RPMI7951 (cell line): ENCODE measurements at places on chromosomes 1 and 21. TPM values are rescaled to one million over a fixed set of nuclear protein-coding genes. Genes with fewer than 3 reads are reported as not detected.

Gene AUNIP
- total RNA-seq = 8.7 and 10.0 TPM in 2 replicates

DNA sequence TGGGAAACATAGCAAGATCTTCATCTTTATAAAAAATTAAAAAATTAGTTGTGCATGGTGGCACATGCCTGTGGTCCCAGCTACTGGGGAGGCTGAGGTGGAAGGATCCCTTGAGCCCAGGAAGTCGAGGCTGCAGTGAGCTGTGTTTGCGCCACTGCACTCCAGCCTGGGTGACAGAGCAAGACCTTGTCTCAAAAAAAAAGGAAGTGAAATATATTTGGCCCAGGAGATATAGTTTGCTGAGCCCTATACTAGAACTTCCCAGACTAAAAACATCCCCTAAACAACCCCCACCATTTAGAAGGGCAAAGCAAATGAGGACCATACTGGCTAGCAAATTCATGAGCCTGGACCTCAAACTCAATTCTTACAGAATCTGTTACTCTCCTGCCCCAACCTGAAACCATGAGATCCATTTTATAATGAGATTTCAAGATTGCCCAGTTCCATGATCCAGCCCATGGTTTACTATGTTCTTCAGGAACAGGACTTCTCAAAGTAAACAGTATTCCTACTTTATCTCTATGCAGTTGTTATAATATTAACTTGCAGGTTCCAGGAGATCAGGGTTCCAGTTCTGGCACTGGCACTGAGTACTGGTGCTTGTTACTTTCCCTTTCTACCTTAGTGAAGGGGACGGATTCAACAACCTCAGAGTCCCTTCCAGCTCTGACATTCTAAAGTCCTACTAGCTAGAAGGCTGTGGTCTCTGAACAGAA lies 48.9 kb upstream of the TADA1 start:
- no peak for DNase-seq

DNA sequence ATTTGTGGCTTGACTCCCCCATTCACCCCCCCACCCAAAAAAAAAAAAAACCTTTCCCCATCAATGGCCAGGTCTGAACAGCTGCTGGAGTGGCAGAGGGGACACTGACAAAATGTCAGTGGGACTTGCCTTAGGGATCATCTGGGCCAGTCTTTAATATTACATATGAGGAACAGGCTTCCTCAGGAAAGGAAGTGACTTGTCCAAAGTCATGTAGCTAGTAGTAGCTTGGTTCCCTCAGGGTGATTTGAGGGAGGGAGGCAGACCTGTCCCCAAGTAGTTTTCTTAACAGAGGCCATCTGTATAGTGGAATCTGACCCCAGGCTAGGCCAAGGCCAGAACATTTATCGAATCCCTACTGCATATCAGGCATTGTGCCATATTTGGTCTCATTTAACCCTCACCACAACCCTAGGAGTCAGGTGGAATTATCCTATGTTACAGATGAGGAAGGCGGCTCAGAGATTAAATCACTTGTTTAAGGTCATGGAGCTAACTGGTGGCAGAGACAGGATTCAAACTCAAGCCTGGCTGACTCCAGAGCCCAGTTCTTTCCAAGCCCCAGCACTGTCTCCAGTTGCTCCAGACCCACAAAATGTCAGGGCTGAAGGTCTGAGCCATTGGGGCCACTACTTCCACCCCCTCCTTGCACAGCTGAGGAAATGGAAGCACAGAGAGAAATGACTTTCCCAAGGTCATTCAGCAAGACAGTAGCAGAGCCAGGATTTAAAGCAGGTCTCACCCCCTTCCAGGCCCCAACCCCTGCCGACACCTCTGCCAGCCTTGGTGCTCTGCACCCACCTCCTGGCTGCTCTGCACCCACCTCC lies 10.4 kb downstream of the ZBTB7B start:
- no peak for DNase-seq

DNA sequence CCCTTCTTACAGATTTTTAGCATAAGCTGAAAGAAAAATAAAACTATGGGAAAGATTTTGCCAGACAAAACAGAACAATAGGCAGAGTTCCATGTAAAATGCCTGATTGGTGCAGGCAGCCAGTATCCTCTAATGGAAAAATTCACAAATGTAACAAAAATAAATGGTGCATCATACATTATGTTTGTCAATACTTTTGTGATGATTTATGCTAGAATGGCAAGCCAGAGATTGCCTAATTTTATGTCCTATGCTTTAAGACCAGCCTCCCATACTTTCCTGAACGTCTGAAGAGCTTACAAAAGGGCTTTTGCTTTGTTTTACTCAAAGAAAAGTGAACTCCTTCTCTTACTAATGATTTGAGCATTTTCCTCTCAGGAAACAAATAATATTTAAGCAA lies 81.5 kb upstream of the KCNJ15 start:
- no peak for DNase-seq
